Pulmonary artery endothelial cell (primary cell): ENCODE measurements at places on chromosomes 4 and X. TPM values are rescaled to one million over a fixed set of nuclear protein-coding genes. Genes with fewer than 3 reads are reported as not detected.

GRCh38 chr4:73257651-73258435 lies 755 bp downstream of the ANKRD17 start:
- DNase-seq = no peak

DNA sequence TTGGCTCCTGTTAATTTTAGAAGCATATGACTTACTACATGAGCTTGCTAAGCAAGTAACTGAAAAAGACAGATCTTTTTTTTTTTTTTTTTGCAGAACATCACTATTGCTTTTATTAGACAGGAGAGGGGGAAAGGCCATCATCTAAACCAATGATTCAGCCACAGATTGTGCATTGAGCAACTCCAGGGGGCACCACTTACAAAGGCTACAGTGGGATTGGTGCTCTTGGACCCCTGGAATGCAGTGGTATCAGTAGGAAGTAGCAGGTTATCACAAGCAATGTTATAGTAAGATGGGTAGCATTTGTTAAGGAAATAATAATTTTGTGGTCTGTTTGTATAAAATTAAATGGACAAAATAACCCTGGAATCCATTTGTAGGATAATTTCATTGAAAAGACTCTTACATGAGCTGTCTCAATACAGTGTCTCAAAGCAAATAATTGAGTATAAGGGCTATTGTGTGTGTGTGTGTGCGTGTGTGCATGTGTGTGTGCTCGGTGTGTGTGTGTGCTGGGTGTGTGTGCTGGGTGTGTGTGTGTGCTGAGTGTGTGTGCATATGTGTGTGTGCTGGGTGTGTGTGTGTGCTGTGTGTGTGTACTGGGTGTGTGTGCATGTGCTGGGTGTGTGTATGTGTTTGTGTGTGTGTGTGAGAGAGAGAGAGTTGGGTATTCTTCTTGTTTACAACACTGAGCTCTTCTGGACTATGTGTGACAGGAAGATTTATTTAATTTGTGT lies 296.3 kb downstream of the PCDH7 start:
- DNase-seq = no peak

DNA sequence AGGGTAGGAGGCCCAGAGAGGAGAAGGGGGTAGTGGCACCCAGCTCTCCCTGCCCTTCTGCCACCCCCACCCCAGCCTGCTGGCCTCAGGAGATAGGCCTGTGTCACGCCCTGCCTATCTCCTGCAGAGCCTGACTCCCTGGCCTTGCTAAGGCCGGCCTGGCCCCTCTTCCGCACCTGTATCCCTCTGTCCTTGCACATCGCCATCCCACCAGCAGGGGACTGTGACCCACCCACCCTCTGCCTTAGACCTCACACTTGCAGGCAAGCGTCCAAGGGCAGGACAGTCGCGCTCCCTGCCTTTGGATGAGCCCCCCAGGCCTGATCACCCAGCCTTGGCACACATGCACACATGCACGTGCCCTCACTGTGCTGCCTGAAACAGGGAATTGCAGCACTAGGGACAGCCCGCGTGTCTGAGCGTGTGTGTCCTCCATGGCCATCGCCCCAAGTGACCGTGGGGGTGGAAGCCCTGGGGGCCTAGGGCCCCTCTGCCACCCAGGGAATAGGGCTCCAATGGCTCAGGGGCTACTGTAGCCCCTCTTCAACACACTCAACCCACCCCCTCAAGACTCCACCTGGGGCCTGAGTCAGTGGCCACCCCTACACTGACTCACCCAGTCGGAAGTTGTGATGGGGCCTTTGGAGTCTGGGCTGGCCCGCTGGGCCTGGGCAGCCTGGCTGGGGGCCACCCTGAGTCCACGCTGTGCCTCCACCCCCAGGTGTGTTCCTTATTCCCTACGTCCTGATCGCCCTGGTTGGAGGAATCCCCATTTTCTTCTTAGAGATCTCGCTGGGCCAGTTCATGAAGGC lies 2.1 kb downstream of the SLC6A8 start:
- no peak for DNase-seq

DNA sequence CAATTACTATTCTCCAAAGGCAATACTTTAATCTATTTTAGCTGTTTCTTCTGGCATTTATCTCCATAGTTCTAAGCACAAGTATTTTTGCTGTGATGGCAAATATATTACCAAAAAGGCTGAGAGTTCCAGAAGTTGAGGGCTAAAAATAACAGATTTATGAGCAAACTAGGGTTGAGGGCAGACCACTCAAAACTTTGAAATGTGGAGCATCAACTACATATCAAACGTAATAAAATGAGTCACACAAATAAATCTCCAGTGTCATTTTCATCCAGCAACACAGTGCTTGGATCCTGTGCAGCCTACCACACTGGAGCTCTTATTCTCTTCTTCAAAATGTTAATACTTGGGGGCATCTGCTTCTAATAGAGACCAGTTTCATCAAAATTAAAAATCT lies 163.9 kb downstream of the HS3ST1 start:
- no peak for DNase-seq

Gene CBLL2
- not detected in 2 replicates for total RNA-seq
